ENCODE measurements at places on chromosomes 4 and X.

- no peak for DNase-seq
These were observed 275.0 kb upstream of the CTSO start for GRCh38 chr4:156228676-156229075.

DNA sequence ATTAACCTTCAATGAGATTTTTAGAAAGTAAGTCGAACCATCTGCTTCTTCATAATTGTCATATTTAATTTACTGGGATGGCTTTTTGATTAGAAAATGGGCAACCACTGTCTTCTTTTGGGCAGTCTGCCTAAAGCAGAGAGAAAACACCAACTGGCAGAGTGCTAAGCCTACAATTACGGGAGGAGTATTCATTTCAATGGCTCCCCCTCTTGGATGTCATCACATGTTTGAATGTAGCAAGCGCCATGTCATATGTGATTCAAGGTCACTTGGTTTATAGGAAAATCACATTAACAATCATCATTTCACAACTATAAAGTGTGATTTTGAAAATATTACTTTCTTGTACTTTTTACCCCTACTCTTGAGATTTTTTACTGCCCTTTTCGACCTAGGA lies 261.9 kb downstream of the FRMPD4 start:
- no peak for DNase-seq

DNA sequence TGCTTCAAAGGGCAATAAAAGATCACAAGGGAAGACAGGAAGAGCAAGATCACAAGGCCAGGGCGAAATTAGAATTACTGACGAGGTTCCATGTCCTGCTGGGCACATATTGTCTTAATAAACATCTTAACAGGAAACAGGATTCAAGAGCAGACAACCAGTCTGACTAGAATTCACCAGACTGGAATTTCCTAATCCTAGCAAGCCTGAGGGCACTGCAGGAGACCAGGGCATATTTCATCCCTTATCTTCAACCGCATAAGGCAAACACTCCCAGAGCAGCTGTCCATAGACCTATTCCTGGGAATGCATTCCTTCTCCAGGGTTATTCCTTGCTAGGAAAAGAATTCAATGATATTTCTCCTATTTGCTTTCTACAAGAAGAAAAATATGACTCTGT lies 12.4 kb upstream of the TDO2 start:
- DNase-seq = no peak

DNA sequence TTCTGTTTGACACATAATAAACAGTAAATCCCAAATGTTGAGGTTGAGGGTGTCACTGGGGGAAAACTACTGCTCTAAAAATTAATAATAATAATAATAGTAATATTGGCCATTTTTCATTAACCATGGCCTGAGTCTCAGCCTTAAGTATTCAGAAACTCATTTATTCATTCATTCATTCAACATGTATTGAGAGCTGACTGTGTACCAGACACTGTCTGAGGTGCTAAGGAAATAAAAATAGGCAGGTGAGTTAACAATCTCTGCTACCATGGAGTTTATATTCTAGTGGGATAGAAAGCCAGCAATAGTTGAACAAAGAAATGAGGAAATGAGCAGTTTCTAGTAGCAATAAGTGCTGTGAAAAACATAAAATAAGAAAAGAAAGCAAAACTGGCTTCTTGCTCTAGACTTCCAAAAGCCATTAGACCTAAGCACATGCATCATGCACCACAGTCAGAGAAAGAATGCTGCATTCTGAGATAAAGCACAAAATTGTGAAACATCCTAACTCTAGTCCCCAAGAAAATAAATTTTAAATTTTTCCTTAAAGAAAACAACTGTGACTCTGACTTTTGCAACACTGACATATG lies 278.7 kb downstream of the RCHY1 start:
- no peak for DNase-seq

DNA sequence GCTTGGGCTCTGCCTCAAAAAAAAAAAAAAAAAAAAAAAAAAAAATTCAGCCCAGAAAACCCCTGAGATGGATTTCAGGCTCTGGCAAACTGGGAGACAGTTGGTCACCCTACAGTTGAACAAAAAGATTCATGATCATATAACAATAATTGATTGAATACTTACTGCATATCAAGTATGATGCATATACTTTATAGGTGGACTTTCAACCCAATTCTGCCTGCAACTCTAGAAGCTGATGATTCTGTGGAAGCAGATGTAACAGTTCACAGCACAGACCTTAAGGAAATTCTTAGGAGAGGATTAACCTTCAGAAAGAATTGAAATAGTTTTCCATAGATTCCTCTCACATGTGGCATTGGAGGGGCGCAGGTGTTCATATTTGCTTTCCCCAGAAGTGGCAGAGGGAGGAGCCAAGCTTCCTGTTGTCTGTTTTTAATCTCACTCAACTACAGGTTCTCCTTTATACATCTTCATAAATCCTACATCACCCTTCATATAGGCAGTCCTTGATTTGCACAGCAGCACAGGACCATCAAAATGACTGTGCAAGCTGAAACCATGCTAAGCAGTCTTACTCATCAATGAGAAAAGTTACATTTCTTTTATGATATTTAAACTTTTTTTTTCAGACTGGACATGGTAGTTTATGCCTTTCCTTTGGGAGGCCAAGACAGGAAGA lies 149.4 kb upstream of the KLF3 start:
- DNase-seq = peak; percentile 59

DNA sequence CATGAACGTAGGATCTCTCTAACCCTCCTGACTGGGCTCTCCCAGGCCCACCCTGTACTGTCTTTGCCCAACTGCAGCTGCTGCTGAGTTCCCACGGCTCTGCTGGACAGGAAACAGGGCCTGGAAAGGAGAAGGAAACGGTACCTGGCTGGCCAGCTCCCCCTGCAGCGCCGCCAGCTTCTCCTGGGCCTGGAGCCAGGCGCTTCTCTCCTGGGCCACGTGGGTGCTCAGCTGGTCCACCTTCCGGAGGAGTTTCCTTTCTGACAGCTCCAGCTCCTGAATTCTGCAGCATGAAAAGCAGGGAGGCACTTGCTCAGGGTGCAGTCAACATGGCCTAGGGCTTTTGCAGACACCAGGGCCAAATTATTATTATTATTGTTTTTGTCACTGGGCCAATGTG lies 6.5 kb downstream of the C4orf50 start:
- no peak for DNase-seq

GRCh38 chr4:165502916-165503907 lies 124.4 kb downstream of the CPE start:
- DNase-seq = no peak

- no peak for DNase-seq
These were observed 2.3 kb downstream of the HNRNPD start for GRCh38 chr4:82371497-82371896.

DNA sequence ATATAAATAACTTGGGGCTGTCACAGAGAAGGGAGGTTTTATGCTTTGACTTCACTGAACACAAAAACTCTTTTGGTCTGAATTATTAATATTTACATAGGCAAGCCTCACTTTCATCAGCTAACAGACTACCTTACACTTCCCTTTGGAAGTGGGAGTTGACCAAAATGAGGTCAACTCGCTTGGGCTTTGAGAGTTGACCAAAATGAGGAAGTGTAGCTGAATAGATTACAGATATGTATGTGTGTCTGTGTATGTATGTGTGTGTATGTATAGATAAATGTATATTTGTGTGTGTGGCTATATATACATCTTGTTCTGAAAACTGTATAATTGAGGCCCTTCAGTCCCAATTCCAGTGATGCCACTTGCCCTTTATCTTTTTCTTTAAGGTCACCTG lies 113.3 kb upstream of the IL13RA1 start:
- DNase-seq = no peak

DNA sequence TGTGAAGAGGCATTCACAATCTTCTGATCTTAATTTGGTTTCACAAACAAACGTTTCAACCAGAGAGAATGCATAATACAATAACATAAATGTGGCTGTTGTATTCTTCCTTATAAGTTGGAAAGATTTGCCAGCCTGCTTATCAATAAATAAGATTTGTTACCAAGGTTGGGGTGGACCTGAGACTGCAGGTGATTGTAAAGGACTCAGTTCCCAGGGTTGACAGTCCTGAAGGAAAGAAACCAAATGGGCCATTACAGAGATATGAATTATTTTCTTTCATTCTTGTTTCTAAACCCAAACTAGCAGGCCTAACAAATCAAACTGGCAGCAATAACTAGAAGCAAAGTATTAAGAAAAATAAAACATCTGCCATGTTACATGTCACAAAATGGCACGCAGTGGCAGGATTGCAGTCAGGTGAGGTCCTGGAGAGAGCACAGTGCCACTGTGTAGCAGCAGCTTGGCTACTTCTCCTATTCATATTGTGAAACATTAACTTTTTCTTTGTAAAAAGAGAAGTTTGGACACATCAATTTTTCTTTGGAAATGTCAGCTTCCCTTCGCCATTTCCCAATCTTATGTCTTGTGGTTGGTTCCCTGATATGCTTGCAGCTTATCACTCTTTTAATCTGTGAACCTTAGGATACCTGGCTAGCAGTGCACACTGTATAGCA lies 133.8 kb upstream of the EMCN start:
- DNase-seq = no peak

GRCh38 chr4:152734015-152734698 lies 45.4 kb downstream of the TIGD4 start:
- no peak for DNase-seq

DNA sequence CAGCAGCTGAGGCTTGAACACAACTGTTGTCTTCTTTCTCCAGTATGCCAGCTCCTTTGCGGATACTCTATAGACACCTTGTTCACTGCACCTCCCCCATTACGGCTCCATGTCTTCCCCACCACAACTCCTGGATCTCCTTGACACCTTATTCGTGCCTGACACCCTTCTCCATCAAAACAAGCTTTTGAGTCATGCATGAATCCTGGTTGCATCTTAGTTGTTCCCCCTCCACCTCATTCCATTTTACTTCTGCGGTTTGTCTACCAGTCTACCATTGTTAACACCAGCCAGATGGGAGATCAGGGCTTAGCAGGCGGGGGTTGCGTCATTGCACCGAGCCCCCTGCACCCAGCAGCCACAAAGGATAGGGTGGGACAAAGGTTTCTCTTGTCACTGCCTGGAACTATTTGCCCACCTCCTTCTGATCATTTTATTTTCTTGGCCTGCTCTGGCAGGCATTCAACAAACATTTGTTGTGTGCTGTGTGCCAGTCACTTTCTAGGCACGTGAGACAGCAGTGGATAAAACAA lies 2.0 kb upstream of the CDK16 start:
- DNase-seq = no peak

DNA sequence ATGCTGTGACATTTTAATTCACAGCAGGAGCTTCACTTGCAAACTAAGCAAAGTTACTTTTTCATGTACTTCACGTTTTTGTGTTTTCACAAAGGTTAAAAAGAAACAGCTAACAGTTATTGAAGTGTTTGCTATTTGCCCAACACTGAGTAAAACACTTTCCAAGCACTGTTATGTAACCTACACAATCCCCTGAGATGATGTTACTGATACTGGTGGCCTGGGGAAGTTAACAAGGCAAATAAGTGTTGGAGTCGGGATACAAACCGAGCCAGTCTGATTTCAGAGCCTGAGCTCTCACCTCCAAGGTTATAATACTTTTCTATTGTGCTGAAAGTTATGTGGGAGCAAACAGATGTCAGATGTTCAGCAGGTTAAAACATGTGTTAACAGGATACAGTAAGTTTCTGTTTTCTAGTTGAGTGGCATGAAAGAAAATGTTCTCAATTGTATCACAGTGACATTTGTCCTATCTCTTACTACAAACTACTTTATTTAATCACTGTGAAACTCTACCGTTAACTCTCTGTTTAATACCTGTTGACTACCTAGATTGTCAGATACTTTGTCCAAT lies 3.9 kb upstream of the CXCL13 start:
- no peak for DNase-seq

DNA sequence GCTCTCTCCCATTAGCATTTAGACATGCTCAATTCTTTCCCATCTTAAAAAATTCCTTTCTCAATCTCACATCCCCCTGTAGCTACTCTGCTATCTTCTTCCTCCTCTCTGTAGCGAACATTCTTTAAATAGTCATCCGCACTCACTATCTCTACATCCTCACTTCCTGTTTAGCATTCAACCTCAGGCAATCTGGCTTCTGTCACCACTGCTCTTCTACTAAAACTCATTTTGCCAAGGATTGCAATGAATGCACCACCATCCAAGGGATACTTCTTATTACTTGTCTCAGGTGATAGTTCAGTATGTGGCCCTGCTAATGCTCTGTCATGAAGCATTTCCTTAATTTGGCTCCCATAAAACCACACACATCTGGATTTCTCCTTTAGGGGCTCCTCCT lies 10.9 kb upstream of the TET2 start:
- DNase-seq = no peak

DNA sequence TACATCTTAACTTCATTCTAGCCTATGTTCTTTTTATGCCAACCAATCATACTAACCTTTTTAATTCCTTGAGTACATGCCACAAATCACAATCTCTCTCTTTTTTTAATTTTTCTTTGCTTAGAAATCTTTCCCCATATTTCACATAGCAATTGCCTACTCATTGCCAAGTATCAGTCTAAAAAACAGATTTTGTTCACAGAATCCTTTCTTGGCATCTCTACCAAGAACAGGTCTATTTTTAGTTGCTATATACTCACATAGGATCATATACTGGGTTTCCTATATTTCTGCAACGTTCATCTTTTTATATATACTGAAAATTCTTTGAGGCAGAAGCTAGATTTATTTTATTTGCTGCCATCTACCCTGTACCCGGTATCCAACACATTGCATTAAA lies 292.1 kb downstream of the GASK1B start:
- DNase-seq = no peak

DNA sequence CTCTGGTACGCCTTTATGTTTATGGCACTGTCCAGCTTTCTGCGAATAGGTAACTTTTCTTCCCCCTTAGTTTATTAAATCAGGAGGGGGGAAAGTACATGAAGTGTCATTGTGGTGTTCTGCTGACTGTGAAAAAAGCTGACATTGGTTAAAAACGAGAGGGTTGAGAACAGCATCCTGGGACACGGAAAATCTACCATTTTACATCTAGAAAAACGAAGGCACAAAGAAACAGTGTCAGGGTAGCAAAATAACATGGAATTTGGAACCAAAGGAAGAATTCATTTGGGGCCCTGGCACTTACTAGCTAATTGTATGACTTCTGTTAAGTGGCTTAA lies 1.2 kb upstream of the AMOT start:
- DNase-seq = no peak

GRCh38 chr4:71275570-71275969 lies 63.2 kb upstream of the SLC4A4 start:
- DNase-seq = no peak

DNA sequence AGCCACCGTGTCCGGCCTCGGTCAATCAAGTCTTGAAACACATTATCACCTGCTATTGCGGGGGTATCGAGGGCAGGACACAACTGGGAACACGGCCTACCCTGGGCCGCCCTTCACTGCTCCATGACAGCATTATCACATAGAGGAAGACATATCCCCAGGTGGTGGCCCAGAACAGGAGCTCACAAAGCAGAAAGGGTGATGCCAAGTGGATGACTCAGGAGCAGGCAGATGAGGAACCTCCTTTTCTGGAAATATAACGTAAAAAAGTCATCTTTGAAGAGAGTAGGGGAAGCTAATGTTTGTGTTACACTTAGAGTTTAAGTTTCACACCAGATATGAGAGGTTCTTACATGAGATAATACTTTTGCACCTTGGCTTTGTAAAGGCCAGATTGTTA lies 5.3 kb upstream of the SUPT20HL1 start:
- no peak for DNase-seq

All from activated naive CD4-positive, alpha-beta T cell treated with anti-CD3 and anti-CD28 coated beads for 36 hours (primary cell).